Memory B cell (primary cell): ENCODE measurements at places on chromosomes 2 and 18.

- peaks cover 17% of the 10 kb centered on the region for H3K27me3 ChIP-seq
- no peak for DNase-seq
- H3K4me1 ChIP-seq, result peaks cover 22% of the 10 kb centered on the region
- H3K4me3 ChIP-seq, result peak overlapping the region; percentile 96
- H3K27ac ChIP-seq, result peak overlapping the region; percentile 89
Measured at GRCh38 chr2:19362094-19362754, 3.8 kb upstream of the OSR1 start.

DNA sequence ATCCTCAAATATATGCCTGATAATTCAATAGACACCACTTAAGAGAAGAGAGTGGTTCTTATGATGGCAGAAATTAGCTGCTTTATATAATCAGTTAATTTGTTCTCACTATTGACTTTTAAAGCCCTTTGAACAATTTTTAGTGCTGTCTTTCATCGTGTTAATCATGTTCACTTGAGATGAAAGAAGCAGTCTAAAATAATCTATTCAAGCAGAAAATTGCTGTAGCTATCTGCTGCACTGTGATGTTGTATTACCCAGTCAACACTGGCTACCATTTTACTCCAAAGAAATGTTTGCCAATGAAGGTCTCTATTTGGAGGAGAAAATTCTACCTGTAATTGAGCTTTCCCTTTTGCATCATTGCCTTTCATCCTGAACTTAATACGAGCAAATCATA lies 459.8 kb upstream of the FSIP2 start:
- H3K4me3 ChIP-seq, result no peak overlapping the region
- no peak for DNase-seq
- no peak overlapping the region for H3K27ac ChIP-seq
- H3K4me1 ChIP-seq, result no peaks in the 10 kb centered on the region
- no peaks in the 10 kb centered on the region for H3K36me3 ChIP-seq

DNA sequence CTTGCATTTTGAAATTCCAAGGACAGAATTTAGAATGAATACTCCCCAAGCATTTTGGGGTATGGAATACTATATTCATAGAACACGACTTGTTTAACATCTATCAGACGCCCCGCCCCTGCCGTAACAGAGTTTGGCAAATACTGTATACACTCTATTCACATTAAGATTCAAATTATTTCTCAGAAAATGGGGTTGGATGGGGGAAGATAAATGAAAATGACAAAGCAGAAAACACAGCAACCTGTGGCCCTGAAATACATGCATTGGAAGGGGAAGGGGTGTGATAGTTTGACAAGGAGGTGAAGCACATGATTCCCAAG lies 634.6 kb upstream of the SLC39A10 start:
- H3K36me3 ChIP-seq, result no peaks in the 10 kb centered on the region
- no peak for DNase-seq
- peaks cover 7% of the 10 kb centered on the region for H3K4me1 ChIP-seq
- H3K27me3 ChIP-seq, result no peaks in the 10 kb centered on the region

DNA sequence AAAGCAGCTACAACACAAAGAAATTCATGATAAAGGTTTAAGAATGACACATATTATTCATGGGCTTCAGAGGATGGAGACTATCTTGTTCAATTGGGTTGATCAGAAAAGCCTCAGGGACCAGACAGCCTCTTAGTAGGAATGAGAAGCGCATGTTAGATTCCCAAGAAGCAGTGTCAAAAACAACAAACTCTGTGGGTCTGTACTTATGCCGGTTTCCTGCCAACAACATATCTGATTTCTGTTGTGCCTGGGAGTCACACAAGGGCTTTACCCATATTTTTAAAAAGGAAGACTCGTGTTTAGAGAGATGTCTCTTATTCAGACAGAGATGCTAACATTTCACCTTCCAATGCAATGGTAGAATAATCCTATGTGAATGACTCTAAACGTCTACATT lies 2180.6 kb upstream of the CELF4 start:
- no peak overlapping the region for H3K4me3 ChIP-seq
- no peaks in the 10 kb centered on the region for H3K27me3 ChIP-seq
- no peaks in the 10 kb centered on the region for H3K4me1 ChIP-seq
- DNase-seq, result no peak
